ENCODE measurements at places on chromosomes 1 and 21. TPM values are rescaled to one million over a fixed set of nuclear protein-coding genes. Genes with fewer than 3 reads are reported as not detected.

KRTAP6-2 gene
- not detected for total RNA-seq

AIM2 gene
- 19.7 TPM for total RNA-seq

EPHA10 gene
- total RNA-seq: 11.9 TPM

CCDC27 gene
- not detected for total RNA-seq

C1orf56 gene
- 4.1 TPM for total RNA-seq

ANKRD65 gene
- total RNA-seq: 1.6 TPM

IL19 gene
- total RNA-seq: not detected

IGSF3 gene
- total RNA-seq: 122 TPM

PLA2G2D gene
- total RNA-seq: not detected

OR6N1 gene
- total RNA-seq: not detected

PIK3C2B gene
- total RNA-seq: 59.2 TPM

PRAMEF26 gene
- total RNA-seq: not detected

PTGFR gene
- 1.6 TPM for total RNA-seq

LDLRAD2 gene
- total RNA-seq: not detected

PUM1 gene
- total RNA-seq: 180 TPM

STYXL2 gene
- under 0.01 TPM for total RNA-seq

RPS6KC1 gene
- total RNA-seq: 98.9 TPM

CD160 gene
- not detected for total RNA-seq

MX1 gene
- total RNA-seq: 6.6 TPM

CR1 gene
- 0.31 TPM for total RNA-seq

FBLIM1 gene
- total RNA-seq: 13.8 TPM

PLA2G2C gene
- total RNA-seq: not detected
